Gastrocnemius medialis (tissue), 4 donors: ENCODE measurements at places on chromosomes 7 and 10. TPM values are rescaled to one million over a fixed set of nuclear protein-coding genes. Genes with fewer than 3 reads are reported as not detected.

DNA sequence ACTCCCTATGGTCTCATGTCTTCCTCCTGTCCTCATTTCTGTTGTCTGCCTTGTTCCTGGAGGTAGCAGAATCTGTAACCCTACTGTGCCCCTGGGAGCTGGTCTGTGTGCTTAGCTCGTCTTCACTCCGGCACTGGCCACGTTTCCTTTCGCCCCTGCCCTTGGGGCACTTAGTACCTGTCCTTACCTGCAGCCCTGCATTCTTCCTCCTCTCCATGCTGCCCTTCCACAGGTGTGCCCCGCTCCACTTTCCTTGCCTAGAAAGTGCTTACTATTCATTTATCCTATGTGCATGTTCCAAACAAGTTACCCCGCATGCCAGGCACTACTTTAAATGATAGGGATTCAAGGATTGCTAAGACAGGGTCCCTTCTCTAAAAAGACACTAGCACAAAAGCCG lies 199.9 kb upstream of the ZMIZ1 start:
- no peaks in the 10 kb centered on the region for H3K36me3 ChIP-seq
- no peak overlapping the region for H3K27ac ChIP-seq
- H3K4me1 ChIP-seq = no peaks in the 10 kb centered on the region
- H3K27me3 ChIP-seq = no peaks in the 10 kb centered on the region
- no peak for DNase-seq

GRCh38 chr7:88202278-88202677 lies 17.6 kb downstream of the SRI start:
- no peak overlapping the region for H3K27ac ChIP-seq
- H3K4me1 ChIP-seq = no peaks in the 10 kb centered on the region
- H3K27me3 ChIP-seq = no peaks in the 10 kb centered on the region
- no peak for DNase-seq

DNA sequence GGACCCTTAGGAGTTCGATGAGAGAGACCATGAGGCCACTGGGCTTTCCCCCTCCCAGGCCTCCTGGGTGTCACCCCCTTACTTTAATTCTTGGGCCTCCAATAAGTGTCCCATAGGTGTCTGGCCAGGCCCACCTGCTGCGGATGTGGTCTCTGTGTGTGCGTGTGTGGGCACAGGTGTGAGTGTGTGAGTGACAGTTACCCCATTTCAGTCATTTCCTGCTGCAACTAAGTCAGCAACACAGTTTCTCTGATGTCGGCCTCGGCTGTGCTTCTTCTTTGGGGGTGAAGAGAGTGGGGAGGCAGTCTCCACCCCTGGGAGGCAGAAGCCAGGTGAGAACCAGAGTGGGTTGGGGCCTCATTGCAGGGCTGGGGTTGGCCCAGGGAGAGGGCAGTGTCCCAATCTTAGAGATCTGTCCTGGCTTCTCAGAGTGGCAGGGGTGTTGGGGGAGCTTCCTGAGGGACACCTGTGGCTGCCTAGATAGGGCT lies 1.5 kb downstream of the PVRIG start:
- no peak for DNase-seq
- no peak overlapping the region for H3K4me3 ChIP-seq
- H3K36me3 ChIP-seq = no peaks in the 10 kb centered on the region

Gene EPHA1
- not detected for total RNA-seq

Gene PRKAR2B
- 1.3 TPM for total RNA-seq
